ENCODE measurements at places on chromosomes 3 and 15.

- DNase-seq, result no peak
Observed at GRCh38 chr3:77146004-77146403, 106.1 kb downstream of the ROBO2 start.

GRCh38 chr3:13762906-13763305 is 117.0 kb downstream of the WNT7A start:
- no peak for DNase-seq

GRCh38 chr15:75030424-75030823 is 7.0 kb downstream of the PPCDC start:
- DNase-seq, result no peak

GRCh38 chr3:16286161-16286560 is 21.1 kb downstream of the OXNAD1 start:
- DNase-seq, result no peak
